ENCODE measurements at places on chromosomes 2 and 18.

DNA sequence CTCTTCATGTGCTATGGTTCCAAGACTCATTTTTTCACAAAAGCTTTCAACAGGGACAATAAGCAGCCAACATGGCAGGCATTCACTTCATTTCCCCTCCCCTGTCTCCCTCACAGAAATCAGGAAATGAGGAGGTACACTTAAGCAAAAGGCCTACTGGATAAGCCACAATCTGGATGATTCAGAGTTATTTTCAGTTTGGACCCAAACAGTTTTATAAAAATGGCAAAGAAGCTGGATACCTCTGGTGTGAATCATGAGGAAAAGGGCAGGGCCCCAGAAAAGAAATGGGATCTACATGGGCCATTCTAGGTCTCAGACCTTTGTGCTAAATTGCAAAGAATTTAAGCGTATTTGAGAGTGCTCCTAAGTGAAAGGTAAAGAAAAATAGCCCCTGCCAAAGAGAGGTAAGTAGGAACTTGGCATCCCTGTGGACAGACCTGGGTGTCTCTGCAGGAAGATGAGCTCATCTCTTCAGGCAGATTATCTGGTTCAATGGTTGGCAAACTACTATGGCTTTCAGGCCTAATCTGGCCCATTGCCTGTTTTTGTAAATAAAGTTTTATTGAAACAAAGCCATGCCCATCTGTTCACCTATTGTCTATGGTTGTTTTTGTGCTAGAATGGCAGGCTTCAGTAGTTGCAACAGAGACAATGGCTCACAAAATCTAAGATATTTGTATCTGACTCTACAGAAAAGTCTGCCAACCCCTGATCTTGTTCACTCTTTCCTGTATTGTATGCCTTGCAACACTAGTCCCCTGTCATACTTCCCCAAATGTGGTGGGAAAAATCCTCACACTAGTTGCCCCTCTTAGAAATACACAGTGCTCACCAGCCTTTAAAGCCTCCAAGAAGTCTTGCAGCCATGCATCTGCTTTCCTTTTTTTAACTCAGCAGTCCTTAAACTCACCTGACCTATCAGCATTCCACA lies 315.0 kb downstream of the ALK start:
- peak; percentile 33 for DNase-seq

DNA sequence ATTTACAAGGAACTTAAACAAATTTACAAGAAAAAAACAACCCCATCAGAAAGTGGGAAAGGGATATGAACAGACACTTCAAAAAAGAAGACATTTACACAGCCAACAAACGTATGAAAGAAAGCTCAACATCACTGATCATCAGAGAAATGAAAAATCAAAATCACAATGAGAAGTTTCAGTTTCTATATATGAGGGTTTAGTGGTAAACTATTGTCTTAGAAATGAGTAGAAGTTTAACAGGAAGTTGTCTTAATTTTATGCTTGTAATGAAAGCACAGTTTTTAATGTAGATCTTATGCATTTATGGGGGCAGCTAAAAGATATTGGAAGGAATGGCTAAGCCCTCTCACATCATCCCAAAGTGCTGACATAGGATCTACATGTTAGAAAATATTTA lies 325.4 kb downstream of the ERBB4 start:
- no peak for DNase-seq

DNA sequence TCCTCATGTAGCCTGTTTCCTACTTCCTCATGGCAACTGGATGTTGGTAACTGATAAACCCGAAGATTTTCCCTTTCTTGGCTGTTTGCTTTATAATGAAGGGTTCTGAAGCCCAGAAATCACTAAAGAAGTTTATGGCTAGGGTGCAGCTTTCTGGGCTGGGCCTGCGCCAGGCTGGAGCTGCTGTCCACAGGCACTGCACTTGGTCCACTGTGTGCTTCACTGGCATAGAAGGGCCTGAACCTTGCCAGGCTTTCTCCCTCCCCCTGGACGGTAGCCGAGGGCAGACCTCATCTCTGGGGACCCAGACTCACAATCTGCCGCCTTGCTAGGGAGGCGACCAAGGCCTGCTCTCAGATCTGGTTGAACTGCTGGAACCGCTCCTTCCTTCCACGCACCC lies 133.3 kb upstream of the SPRED2 start:
- no peak for DNase-seq

DNA sequence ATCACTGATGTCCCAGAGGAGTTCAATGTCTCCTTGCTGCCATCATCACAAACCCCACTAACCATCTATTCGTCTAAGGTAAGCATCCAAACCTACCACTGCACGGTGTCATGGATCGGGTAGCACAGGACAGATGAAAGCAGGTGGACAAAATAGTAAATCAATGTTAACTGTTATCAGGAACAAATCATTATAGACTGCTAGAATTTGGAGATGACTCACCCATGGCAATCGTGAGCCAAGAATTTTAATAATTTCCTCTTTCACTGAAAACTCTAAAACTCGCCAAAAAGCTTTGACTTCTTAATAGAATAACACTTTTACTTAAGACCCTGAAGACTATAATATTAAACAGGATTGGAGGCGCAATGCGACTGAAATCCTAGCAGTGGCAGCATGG lies 33.7 kb upstream of the BZW1 start:
- no peak for DNase-seq

- peak; percentile 52 for DNase-seq
These were observed 899 bp upstream of the GFPT1 start for GRCh38 chr2:69387770-69388481.

- no peak for DNase-seq
These were observed 135.7 kb downstream of the ARHGAP28 start for GRCh38 chr18:6865251-6865650.

DNA sequence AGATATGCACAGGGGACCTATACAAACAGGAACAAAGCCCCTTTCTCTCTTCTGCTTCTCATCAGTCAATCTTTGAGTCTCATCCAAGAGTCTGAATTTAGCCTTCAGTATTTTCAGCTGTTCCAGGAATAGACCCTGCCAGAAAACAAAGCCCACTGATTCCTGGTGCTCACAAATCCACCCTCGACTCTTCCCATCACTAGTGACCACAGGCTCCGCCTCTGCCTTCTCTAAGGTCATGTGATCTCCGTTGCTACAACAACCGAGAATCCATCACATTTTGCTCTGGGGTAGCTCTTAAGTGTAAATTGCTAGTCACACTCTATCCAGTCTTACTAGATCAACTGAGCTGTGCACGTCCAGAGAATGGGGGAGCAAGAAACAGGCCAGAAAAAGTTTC lies 46.4 kb upstream of the SPTBN1 start:
- DNase-seq = no peak

- no peak for DNase-seq
These were observed 236.4 kb downstream of the ATAD2B start for GRCh38 chr2:23690421-23691105.

- DNase-seq = no peak
These were observed 38.7 kb downstream of the PLEKHB2 start for GRCh38 chr2:131143803-131144202.

DNA sequence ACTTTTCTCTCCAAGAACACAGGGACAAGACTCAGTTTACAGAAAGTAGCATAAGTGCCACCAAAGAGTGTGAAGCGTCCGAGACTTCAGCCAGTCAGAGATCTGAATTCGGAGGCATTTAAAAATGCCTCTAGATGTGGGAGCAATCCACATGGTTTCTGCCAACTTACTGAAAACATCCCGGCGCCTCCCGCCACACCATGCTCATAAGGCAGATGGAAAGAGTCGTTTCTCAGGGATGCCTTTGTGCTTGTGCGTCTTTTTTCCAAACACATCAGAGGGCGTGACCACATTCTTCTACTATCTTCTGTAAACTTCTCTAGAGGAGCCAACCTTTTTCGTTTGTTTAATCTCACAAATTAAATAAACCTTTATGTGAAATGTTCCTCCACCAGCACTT lies 88.7 kb downstream of the NRP2 start:
- DNase-seq = no peak

DNA sequence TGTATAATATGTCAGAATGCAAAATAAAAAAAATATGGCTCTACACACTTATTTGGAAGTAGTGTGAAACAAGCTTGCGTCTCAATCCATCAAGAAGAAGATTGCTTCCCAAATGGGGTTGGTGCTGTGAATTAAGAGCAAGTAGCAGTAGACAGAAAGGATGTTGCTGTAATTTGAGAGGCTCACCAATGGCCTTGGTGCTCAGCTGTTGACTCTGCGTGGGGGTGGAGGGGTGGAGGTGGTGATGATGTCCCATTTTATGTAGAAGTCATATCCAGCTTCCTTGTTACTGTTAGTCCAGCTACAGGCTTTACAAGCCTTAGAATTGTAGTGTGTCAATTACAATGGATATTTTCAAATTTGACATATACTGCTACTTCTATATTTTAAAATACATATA lies 223.4 kb upstream of the RND3 start:
- DNase-seq = no peak

GRCh38 chr2:174761837-174762236 lies 2.4 kb downstream of the CHRNA1 start:
- DNase-seq = no peak

GRCh38 chr2:100141906-100142305 lies 484 bp downstream of the AFF3 start:
- DNase-seq = no peak

DNA sequence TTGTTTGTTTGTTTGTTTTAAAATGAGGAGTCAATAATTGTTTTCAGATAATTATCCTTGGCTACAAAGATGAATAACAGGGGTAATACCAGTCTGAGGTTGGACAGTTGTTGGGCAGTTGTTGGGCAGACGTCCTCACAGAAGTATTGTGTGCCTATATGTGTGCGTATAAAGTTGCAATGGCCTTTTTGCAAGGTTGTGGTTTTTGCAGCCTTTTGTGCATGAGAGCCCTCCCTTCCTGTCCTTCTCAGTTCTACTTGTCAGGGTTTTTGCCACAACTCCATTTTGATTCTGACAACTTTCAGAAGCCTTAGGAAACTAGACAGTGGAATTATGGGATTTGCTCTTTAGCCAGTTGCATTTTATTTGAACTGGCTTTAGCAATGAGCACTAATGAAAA lies 6.0 kb upstream of the STK39 start:
- DNase-seq = no peak

DNA sequence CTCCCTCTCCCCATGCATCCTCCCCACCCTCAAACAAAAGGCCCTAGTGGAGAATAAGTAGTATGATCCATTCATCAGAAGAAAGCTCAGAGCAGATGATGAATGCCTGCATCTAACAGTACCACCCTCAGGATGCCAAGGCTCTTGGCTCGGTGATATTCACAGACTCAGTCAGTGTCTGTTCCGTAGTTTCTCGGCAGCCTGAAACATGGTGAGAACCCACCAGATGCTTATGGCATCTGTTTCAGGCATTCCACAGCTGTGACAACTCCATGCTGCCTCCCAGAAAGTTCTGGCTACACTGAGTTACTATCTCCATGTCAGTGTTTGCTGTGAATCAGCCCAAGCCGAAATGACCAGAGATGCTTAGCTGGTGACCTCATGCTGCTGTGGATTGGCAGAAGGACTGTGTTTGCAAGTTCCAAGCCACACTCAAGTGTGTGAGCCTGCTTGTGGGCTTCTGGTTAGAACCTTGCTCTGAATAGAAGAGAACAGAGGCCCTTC lies 83.9 kb downstream of the WDSUB1 start:
- DNase-seq = peak; percentile 98

DNA sequence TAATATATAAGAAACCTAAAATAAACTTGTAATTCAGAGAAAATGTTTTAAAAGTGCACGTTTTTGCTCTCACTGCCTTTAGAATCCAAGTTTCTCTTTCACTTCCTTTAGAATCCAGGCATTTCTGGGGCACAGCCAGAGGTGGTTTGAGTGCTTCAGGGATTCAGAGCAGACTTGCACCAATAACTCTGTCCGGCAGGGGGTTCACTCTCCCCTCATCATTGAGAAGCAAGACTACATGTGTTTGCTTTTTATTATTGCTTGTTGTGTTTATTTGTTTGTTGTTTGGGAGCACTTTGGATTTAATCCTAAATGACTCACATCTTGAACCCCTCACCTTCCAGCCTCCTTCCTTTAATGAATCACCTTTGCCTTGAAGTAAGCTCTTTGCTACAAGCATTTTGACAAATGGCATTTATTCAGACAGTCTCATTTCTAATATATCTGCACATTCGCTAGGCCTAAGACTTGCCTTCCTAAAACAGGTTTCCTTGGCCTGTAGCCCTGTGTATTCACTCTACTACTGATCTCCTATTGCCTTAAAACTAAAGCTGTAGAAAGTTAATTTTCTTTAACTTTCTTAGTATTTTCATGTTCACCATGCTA lies 233.5 kb upstream of the ATP5MC3 start:
- DNase-seq = peak; percentile 77

DNA sequence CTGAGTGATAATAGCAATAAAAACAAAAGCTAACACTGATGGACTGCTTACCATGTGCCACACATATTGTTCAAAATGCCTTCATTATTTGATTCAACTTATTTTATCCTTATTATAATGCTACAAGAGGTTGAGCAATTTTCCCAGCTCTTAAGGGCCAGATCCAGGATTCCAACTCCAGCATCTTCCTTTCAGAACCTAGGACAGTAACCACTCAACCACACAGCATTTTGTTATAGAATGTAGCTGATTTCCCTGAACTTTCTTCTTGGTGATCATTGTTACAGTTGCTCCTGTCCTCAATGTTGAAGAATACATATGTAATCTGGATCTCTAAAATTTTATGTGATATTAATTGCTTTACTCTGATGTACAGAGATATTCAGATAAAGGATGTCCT lies 341.7 kb downstream of the PIK3C3 start:
- DNase-seq = no peak

GRCh38 chr2:165224941-165225340 lies 14.3 kb upstream of the SCN2A start:
- DNase-seq = no peak

DNA sequence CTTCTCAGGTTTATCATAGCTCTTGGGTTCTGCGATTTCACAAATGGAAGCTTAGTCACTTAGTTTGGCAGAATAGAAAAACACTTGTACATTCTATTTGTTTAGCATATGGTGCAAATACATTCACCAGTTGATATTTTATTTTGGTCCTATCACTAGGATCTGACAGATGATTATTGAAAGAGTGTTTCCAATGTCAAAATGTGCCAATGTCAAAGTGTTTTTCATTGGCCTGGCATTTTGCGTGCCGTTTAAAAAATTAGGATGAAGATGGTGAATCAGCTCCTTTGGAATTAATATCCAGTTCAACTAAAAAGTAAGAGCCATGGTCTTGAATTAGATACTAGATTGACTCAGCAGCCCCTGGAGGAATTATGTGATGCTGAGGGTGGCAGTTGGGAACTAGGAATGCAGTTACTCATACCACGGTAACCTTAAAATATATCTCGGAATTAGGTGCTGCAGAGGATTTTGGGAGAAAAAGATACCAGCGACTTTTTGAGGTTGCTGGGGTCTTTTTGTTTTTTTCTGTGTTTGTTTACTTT lies 87.0 kb downstream of the SPHKAP start:
- no peak for DNase-seq

- no peak for DNase-seq
These were observed 109.6 kb upstream of the UNC80 start for GRCh38 chr2:209662021-209662420.

DNA sequence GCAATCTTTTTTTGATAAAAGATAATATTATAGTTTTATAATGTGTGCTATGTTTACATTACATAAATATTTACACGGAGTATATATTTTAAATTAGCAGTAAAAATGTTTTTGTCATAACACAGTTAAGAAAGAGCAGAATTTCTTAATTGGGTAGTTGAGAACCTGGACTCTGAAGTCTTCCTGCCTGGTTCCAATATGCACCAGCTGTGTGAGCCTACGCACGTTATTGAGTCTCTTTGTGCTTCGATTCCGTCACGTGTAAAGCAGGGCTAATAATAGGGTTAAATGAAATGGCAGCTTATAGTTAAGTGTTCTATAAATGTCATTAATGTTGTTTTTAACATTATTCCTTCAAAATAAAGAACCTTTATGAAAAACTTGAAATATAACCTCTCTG lies 1.2 kb upstream of the CCDC88A start:
- no peak for DNase-seq

GRCh38 chr2:161432107-161432506 lies 16.0 kb downstream of the TBR1 start:
- no peak for DNase-seq

Data from islet precursor cell (in vitro differentiated cells).